ENCODE measurements at places on chromosomes 3 and 15.

DNA sequence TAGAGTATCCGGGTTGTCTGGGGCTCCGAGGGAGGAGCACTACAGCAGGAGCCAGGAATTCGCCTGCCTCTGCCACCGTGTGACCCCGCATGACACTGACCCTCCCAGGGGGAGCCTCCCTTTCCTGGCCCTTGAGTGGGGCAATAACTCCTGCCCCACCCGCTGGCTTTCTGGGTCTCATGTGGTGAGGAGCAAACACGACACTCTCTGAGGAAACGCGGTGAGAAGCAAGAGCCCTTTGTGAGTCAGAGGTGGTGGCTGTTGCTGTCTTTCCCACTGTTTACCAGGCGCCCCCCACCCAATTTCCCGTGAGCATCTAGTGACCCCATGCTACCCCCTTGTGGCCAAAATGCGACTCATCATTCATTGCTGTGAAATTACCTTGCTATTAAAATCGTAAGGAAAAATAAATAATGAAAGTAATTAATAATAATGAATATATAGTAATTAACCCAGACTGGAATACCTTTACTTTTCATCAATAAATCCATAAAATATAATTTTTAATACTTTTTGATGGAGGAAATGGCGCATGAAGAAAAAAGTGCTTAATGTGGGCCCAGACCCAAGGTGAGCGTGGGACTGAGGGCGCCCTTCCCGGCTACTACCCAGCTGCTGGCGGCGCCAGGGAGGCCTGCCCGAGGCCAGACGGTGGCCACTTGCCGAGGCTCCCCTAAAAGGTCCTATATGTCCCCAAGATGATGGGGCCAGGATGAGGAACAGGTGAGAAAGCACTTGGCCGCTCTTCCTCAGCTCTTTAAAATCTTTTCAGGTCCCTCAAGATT is 29.3 kb downstream of the CCNL1 start:
- DNase-seq = no peak

- peak; percentile 51 for DNase-seq
Observed at GRCh38 chr3:156291272-156292123, 171.1 kb downstream of the KCNAB1 start.

- DNase-seq = no peak
Observed at GRCh38 chr15:100721758-100722550, 119.6 kb downstream of the ASB7 start.

GRCh38 chr3:169836942-169837275 is 24.2 kb upstream of the LRRC34 start:
- DNase-seq = no peak

- no peak for DNase-seq
Observed at GRCh38 chr3:183493296-183494045, 62.0 kb downstream of the KLHL6 start.

- DNase-seq = no peak
Observed at GRCh38 chr3:172094621-172095557, 55.5 kb downstream of the FNDC3B start.

DNA sequence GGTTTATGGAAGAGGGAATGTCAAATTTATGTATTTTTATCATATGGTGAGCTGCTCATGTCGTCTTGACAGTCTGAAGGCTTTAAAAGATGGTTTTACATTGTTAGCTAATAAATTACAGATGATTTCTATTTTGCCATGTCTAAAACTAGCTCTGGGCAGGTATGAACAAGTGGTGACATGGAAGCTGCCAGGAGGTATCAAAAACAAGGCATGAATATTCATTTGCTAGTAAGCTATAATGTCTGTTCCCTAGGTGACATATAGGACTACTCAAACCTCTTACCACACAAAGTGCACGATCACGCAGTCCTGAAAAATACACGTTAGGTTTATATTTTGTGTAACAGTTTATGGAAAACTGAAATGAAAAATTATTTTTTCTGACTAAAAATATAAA is 34.8 kb downstream of the ST3GAL6 start:
- DNase-seq = no peak

DNA sequence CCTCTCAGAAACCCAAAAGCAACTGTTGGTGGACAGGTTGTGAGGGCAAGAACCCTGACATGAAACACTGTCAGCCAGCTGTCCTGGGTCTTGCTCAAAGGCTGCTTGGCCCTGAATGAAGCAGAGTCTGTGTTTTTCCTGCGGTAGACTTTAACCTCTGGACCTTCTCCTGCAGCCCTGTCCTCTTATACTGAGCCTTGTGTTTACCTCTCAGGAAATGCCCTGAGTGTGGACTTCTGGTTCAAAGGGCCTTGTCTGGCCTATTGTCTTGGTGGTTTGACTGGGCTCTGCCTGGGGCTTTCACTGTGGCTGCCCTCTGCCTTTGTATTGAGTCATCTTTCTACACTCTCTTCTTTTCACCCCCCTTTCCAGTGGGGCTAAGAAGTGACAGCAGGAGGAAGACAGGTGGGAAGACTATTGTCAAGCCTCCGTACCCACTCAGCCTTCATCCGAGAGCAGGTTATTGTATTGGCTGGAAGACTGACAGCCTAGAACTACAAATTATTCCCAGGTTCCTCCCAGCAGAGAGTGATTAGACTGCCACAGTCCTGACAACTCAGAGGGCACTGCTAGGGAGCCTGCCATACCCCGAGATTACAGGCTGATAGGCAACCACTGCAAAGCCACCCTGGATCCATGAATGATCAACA is 3.5 kb downstream of the SEC13 start:
- DNase-seq = peak; percentile 30

GRCh38 chr15:33621141-33621540 is 310.4 kb downstream of the RYR3 start:
- no peak for DNase-seq

DNA sequence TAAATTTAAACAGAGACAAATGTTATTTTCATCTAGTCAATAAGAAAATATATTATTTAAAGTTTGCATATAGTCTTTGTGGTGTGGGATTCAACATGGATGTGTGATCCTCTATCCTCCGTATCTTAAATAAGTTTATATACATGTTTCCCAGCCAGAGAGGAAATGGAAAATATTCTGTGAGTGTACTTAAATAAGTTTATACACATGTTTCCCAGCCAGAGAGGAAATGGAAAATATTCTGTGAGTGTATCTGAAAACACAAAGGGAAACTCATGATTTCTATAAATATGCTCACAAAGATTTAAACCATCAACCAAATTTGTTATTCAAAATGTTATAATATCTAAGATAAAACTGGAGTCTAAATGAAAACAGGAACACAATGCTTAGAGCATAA is 110.0 kb upstream of the MELTF start:
- no peak for DNase-seq

GRCh38 chr3:157115069-157116006 is 44.6 kb downstream of the CCNL1 start:
- DNase-seq = no peak

GRCh38 chr15:39156166-39156565 is 424.7 kb upstream of the THBS1 start:
- no peak for DNase-seq

DNA sequence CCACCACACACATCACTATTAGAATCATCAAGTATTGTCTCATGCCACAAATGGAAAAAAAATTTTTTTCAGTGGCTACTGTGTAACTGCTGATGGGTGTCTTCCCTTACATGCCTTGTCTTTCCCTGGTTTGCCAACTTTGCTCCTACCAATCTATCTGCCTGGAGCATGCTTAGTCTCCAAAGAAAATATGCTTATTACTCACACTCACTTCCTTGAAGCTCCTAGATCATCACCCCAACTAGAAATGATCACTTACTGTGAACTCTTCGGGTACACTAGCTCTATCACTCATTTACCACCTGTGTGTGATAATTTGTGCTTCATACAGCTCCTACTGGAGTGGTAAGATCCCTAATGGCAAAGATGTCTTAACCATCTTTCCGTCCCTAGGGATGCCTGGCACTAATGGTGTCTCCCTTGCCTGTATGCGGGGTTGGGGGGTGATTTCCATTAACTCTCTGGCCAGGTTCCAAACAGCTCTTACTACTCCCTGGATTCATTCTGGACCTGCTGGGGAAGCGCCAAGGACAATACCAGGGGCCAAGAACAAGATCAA is 799 bp downstream of the VPS33B start:
- no peak for DNase-seq

DNA sequence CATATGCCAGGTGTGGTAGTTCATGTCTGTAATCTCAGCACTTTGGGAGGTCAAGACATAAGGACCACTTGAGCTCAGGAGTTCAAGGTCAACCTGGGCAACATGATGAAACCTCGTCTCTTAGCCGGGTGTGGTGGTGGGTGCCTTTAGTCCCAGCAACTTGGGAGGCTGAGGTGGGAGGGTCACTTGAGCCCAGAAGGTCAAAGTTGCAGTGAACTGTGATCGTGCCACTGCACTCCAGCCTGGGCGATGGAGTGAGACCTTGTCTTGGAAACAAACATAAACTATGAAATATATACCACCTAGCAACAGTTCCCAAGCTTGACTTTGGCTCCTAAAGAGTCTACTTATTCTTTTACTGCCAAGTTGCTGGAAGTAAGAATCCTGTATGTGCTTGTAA is 30.9 kb downstream of the UBE3A start:
- DNase-seq = no peak

GRCh38 chr15:96412906-96413231 is 82.4 kb downstream of the NR2F2 start:
- DNase-seq = no peak

GRCh38 chr3:28576614-28577200 is 228.1 kb upstream of the AZI2 start:
- peak; percentile 16 for DNase-seq

DNA sequence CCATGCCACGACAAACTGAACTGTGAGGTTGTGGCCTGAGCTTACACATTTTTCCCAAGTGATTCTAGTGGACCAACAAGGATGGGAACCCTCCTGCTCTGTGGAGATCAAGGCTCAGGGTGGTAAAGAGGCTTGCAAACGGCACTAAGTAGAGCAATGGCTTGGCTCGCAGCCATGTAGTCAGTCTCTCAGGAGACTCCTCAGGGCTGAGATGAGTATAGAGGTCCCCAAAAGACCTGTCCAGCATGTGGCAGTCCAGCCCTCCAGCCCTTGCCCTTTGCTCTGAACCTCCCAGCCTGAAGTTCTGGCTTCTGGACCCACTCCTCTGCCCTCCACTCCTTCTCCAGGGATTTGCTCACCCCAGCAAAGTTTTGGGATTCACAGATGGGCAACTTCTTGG is 8.3 kb upstream of the CAMP start:
- no peak for DNase-seq

DNA sequence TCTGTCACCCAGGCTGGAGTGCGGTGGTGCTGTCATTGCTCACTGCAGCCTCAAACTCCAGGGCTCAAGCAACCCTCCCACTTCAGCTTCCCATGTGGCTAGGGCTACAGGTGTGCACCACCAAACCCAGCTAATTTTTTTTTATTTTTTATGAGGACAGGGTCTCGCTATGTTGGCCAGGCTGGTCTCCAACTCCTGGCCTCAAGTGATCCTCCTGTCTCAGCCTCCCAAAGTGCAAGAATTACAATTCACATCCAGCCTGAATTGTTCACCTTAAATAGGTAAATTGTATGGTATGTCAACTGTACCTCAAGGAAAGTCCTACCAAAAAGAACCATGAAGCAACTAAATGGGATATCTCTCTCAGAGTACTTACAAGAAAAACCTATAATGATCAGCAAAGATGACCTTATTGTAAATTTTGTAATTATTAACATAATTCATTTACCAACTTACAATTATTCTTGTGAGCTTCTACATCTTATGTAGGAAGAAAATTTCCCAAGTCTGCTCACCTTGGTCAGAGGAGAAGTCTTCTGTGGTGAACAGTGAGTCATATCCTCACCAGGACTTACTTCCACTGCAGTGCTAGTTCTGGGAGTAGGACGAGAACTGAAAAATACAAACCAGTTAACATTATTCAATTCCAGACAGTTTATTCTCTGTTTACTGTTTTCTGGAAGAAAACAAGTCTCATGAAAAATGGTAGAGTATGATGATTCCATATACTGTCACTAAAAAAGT is 54.4 kb downstream of the ULK4 start:
- DNase-seq = no peak

- DNase-seq = no peak
Observed at GRCh38 chr3:133489466-133490085, 83.9 kb upstream of the CDV3 start.

GRCh38 chr3:177475356-177475665 is 278.0 kb upstream of the TBL1XR1 start:
- DNase-seq = no peak

GRCh38 chr3:10702961-10703740 is 112.9 kb upstream of the SLC6A11 start:
- DNase-seq = peak; percentile 89

GRCh38 chr3:22245811-22246583 is 495.0 kb upstream of the ZNF385D start:
- no peak for DNase-seq

DNA sequence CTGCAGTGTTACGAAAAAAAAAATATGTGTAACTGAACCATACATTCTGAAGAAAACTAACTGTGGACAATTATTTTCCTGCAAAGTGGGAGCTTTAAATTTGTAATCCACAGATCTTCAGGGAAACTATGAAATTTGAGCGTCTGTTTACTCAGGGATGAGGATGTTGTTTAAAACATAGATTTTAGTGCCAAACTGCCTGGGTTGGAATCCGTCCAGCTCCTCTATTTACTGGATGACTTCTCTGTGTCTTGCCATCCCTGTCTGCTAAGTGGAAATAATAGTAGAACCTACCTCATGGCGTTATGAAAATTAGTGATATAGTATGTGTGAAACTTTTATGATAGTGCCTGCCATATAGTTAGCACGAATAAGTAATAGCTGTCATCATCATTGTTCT is 666.5 kb downstream of the SQOR start:
- no peak for DNase-seq

DNA sequence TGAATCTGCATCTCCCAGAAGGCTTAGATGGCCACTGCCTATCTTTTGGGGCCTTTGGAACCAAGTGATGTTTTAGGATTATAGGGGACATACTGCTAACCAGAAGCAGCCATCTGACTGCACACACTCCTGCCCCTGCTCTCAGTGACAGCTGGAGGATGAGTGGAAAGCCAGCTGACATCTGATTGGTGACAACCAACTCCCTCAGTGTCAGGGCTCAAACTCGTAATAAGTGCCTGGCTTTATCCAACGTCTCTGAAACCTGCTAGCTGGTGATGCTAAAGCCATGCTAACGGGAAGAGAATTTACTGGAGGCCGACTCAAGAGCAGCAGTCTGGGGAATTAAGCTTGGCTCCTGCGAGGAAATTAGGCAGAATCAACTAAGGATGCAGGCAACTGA is 35.1 kb downstream of the KY start:
- no peak for DNase-seq

DNA sequence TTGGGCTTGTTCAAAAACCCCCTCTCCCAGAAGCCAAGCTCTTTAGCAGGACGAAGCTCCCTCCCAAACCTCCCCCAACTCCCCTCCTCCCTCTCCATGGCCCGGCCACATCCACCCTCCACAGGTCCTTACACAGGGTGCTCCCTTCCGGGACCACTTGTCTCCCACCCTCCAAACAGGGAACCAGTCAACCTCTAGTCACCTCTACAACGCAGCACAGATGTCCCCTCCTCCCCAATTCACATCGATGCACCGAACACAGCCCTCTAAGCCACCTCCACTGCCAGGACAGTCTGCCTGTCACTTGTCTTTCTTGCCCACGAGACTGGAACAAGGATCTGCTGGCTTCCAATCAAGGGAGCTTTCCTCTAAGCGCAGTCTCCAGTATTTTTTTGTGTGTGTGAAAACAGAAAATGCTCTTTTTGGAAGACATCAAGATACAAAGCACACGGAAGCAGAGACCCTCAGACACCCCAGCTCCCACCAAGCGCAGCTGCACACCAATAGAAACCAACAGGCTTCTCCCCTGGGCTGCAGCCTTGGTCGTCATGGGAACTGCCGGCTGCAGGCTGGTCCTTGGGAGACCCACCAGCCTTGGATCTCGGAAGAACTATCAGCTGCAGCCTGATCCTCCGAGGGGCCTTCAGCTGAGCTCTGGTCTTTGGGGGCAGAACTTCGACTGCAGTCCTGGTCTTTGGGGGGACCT is 26.5 kb downstream of the IQSEC1 start:
- DNase-seq = no peak

Measured in head of caudate nucleus (tissue), 42 donors.